HFF-Myc (cell line): ENCODE measurements at places on chromosomes 12 and 14.

DNA sequence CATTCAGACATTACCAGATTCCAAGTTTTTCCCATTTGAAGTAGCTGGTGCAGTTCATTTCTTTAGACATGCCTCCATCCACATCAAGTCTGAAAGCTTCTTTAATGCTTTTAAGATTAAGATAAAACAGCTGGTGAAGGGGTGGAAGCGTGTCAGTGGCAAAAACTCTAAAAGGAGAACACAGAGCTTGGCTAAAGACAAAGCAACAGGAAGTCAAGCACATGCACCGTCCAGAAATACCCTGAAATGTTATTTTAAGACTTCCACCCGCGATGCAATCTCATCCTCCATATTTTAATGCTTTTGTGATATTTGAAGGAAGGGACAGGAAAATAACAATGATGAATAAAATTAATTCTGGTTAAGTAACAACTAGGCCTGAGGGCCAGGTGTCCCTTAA lies 31.8 kb downstream of the PPM1H start:
- no peak for DNase-seq

- DNase-seq = no peak
These were observed 54.7 kb downstream of the SLC6A12 start for GRCh38 chr12:159156-159782.

- no peak for DNase-seq
These were observed 504.6 kb downstream of the ALG10 start for GRCh38 chr12:34526946-34527345.

GRCh38 chr12:30939234-30939633 lies 12.7 kb downstream of the TSPAN11 start:
- no peak for DNase-seq

DNA sequence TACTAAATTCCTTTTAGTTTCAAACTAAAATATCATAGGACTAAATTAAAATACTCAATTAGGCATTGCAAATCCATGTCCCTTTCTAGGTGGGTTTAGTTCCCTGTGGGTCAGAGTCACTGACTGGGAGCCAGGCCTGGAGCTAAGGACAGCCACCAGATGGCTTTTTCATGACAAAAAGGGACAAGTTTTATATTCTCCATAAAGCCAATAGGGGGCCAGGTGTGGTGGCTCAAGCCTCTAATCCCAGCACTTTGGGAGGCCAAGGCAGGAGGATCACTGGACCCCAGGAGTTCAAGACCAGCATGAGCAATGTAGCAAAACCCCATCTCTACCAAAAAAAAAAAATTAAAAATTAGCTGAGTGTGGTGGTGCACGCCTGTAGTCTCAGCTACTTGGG lies 35.4 kb upstream of the EIF5 start:
- DNase-seq = no peak

GRCh38 chr14:71555654-71556559 lies 376.3 kb upstream of the RGS6 start:
- no peak for DNase-seq

GRCh38 chr14:45258805-45259204 lies 5.8 kb upstream of the MIS18BP1 start:
- DNase-seq = no peak
